ENCODE measurements at places on chromosomes 12 and 14.
A peak's percentile ranks its signal among the peaks of the same experiment; 100 is the strongest.

- no peak for DNase-seq
Measured at GRCh38 chr12:100706033-100706432, 88.5 kb upstream of the ANO4 start.

- no peak for DNase-seq
Measured at GRCh38 chr12:50745861-50746260, 18.0 kb upstream of the ATF1 start.

- no peak for DNase-seq
Measured at GRCh38 chr14:52399921-52400595, 85.9 kb downstream of the PTGER2 start.

DNA sequence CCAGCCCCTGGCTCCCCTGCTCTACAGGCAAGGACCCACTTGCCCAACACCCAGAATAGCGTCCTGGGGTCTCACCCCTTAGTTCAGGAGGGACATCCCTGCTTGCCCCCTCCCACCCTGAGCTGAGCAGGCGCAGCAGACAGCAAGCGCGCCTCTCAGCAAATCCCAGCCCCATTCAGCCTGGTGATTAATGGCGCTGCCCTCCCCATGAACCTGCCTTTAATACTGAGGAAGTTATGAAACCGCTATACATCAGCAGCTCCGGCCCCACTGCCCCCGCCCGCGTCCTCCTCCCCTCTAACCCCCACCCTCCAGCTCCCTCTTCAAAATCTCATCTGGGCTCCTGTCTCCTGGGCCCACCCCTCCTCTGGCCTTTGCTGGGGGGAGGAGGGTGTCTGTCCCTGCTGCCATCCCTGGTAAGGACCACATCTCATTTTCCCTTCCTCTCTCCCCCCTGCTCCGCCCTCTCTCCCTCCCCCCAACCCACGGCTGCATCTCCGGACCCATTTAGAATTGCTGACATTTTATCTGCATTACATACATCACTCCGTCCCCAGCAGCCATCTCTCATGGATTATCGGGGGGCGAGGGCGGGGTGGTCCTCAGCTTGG, 7.1 kb upstream of the SMUG1 start:
- no peak for DNase-seq

DNA sequence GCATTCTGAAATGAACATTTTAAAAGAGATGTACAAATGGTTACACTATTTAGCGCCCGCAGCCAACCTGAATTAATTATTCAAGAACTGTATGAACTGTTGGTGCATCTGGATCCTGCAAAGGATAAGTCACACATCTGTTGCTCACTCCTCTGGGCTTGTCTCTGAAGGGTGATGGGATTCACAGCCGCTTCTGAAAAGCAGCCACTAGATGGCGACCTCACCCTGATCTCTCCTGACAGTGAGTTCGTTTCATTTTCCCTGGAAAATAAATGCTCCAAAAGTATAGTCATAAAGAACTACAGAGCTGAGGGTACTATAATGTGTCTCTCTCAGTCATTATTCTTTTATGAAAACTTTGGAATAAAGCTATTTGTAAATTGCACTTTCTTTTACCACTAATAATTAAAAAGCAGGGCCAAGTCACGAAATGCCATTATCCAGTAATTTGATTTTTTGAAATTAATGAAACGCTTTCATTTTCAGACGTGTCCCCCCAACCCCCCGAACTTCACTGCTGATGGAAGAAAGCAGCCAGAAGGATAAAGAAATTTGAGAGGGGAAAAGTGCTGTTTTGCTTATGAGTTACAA, 789.6 kb downstream of the NRXN3 start:
- DNase-seq: peak; percentile 54

DNA sequence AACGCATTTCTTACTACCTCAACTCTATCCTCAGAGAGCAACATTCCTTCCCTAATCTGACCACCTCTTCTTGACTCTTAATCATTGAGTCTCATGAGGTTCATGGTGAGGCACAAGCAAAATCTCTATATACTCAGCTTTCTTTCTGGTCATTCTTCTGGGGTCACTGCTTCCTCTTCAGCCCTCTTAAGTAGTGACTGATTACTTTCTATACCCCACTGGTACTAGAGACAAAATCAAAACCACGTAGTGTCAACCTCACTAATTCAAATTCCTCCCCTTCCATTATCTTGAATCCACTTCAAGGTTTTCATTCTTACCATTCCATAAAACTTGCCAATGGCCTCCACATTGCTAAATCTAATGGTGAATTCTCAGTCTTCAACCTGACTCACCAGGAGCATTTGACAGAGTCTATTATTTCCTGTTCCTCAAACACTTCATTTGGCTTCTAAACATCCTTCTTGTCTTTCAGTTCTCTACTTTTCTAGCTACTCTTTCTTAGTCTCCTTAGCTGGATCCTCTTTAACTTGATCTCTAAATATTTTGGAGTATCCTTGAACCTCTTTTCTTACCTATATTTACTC, 6.8 kb downstream of the WDHD1 start:
- DNase-seq: no peak

GRCh38 chr12:57223191-57224165, 6.0 kb upstream of the SHMT2 start:
- no peak for DNase-seq

GRCh38 chr12:91940826-91941570, 204.6 kb downstream of the BTG1 start:
- no peak for DNase-seq

DNA sequence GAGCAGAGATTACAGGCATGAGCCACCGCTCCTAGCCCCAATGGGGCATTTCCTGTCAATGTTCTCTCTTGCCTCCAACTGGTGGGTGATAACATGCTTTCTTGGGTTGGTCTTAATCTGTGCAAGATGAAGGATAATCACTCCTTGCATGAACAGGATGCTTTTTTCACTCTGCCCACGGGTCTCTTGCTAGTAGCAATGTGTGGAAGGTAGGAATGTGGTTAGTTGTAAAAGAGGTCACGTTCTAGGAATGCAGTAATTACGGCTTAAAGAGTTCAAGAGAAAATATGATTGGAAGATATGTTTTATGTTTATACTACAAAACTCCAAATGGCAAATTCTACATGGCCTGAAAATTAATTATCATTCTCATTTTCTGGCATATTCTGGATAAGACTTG, 10.5 kb downstream of the RNASE10 start:
- DNase-seq: no peak

GRCh38 chr12:52519826-52520662, at the start of gene KRT5:
TSS of gene KRT5 (minus strand) at chr12:52520394. CDS start at chr12:52520296, 98 bp downstream.
- DNase-seq: no peak

DNA sequence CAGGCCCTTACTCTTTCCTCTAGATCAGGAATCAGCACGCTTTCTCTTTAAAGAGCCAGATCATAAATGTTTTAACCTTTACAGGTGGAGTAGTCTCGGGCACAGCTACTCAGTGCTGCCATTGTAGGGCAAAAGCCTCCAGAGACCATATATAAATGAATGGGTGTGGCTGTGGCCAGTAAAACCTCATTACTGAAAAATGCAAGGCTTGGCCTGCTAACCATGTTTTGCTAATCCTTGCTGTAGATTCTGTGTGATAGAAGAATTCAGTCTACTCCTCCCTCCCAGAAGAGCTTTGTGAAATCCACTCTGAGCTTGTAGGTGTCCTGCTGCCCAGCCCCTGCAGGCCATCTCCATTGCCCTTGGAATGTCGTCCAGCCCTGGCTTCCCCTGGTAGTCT, 58.1 kb downstream of the HSP90AA1 start:
- no peak for DNase-seq

DNA sequence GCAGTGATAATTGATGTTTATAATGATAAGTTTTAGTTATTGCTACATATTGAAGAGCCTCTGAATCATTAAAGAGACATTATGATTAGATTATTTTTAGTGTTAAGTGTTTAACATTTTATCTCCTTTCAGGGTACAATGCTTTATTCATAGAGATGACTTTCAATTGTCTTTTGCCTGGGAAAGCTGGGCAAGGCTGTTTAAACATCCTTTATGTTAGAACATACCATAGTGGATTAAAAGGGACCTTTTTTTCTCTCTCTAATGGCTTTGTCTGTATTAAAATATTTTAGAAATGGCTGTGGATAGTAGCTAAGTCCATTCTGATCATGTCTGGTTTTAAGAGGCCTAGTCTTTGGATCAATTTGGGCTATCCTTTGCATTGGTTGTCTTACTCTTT, 427.5 kb upstream of the MIS18BP1 start:
- no peak for DNase-seq

DNA sequence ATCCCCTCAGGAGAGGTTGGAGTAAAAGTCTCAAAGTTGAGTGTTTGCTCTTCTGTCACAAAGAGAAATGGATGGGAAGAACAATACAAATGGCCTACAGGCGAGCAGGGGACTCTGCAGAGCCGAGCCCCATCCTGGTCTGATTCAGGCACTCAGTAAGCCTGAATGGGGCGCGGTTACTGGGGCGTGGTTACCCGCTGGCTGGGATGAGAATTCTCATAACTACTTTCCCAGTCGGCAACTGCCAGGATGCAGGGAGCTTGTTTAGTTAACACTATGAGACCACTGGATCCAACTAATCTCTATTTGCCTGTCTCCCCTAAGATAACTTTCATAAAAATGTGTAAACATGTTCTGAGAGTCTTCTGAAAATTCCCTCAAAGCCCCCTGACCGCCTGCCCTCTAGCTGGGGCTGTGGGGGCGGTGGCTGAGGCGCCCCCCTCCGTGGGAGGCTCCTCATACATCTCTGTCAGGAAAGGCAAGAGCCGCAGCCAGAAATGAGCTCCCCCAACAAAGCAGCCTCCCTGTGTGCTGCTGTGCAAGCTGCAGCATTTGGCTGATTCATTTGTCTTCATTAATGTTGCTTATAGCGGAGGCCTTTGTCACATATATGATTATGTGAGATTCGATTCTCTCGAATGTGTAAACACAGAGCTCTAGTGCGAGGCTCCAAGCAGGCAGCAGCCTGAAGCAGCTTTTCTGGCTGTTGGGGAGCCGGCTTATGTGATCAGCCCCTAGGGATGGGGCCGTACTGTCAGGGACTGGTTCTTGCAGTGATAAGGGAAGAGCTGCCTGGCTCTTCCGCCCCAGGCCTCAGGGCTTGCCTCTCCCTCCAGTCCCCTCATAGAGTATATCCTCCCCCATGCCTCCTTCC, 126.1 kb upstream of the ARHGAP5 start:
- DNase-seq: no peak

GRCh38 chr14:35301735-35302528, 9.8 kb downstream of the PSMA6 start:
- no peak for DNase-seq

DNA sequence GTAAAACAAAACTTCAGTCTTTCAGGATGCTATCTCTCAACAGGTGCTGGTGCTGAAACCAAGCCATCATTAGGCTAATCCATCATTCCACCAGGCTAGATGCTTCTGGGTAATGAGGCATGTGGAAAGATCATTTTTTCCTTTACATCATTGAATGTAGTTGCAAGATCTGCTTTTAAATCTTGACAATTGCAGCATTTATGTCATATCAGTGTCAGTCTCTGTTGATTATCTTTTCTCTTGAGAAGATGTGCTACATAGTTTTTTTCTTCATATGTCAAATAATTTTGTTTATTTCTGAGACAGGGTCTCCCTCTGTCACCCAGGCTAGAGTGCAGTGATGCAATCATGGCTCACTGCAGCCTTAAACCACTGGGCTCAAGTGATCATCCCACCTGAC, 16.2 kb upstream of the EXD2 start:
- DNase-seq: no peak

All from GM13976 (cell line).